Upper lobe of left lung (tissue), 6 donors: ENCODE measurements at places on chromosomes 5 and 9. TPM values are rescaled to one million over a fixed set of nuclear protein-coding genes. Genes with fewer than 3 reads are reported as not detected.
A peak's percentile ranks its signal among the peaks of the same experiment; 100 is the strongest.

DNA sequence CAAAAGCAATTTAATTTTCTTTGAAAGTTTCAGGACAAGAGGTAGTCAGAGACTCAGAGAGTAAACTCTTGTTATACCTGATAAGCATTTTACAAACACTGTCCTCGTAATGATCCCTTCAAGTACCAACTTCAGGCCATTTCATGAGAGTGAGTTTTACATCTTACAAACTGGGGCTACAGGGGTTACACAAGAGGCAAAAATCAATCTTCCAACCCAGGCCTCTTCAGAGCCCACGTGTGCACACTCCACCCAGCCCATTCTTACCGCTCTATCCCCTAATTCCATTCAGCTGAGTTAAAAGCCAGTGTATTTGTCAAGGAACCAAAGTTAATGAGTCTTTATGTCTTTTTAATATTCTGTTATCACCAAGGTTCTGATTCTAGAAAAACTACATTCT is 46.5 kb downstream of the PSMB7 start:
- DNase-seq = no peak

GRCh38 chr5:129904102-129904666 is at the start of gene CHSY3:
TSS of gene CHSY3 (plus strand) at chr5:129904465.
- peak; percentile 89 for DNase-seq

GRCh38 chr5:77777281-77777892 is 1.2 kb upstream of the TBCA start:
- no peak for DNase-seq

DNA sequence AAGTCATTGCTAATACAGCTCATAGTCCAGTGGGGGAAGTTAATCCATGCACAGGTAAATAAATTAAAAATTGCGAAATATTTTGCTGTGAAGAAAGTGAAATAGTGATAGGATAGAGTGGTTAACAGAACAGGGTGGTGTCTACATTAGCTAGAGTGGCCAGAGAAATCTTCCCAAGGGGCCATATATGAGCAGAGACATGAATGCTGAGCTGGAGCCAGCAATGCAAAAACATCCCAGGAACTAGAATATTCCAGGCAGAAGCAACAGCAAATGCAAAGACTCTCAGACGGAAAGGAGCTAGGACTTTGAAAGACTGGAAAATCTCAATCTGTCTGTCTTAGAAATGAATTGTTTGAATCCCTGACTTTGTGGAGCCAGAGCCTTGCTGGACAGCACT is 1221.6 kb downstream of the MAT2B start:
- no peak for DNase-seq

DNA sequence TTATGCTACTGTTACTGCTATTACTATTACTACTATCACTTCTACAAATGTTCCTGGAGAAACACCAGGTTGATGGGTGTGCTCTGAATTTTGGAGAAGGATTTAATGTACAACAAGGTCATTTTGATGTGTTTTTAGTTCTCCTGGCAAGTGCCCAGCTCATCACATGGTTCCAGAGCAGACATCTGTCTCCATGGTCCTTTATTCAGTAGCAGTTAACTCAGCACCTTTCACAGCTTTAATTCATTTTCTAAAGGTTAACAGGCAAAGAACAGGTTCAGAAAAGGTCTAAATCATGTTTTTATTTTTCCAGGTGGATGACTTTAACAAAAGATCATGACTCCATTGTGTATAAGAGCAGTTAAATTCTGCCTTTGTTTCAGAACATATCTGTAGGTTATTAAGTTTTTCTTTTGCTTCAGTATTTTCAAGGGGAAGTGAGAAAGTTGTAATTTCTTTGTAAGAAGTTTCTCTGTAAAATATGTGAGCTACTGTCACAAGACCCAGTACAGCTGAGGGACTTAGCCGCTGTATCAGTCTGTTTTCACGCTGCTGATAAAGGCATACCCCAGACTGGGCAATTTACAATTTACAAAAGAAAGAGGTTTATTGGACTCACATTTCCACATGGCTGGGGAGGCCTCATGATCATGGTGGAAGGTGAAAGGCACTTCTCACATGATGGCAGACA is 41.9 kb downstream of the MTRR start:
- no peak for DNase-seq

Gene SEMA4D
- total RNA-seq = 34.4 TPM

Gene TBC1D2
- 217 TPM for total RNA-seq

Gene C5orf52
- total RNA-seq = not detected

Gene IRX4
- not detected for total RNA-seq

- no peak for DNase-seq
Measured at GRCh38 chr9:69573651-69574050, 98.5 kb downstream of the APBA1 start.

- DNase-seq = no peak
Measured at GRCh38 chr5:62326302-62326701, 20.3 kb downstream of the KIF2A start.

Gene DRD1
- total RNA-seq = 0.15 TPM

DNA sequence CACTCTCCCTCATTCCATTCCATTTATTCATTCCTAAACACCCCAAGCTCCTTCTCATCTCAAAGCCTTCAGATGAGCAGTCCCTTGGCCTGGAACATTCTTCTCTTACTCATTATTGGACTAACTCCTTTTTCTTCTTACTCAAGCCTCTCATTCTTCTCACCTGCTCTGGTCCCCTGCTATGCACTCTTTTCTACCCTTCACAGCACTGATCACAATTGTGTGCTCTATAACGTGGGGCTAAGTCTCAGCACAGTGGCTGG is 212.4 kb downstream of the MAPKAP1 start:
- no peak for DNase-seq

- DNase-seq = peak; percentile 82
Measured at GRCh38 chr9:137012694-137013570, 15.1 kb downstream of the ABCA2 start.

DNA sequence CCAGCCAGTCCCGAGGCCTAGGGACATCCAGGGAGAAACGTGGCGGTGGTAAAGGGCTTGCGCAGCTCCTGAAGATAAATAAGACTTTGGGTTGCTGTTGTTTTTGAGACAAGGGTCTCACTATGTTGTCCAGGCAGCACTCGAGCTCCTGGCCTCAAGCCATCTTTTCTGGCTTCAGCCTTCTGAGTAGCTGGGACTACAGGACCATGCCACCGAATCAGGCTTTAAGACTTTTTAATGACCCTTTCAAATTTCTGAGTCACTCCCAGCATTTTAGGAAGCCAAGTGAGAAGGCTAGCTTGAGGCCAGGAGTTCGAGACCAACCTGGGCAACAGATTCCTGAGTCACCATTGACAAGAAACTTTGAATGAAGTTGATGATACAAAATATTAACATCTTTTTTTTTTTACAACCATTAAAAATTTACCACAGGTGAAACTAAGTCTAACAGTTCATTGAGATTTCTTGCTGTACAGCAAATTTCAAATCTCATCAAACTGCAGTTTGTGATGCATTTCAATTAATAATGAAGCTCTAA is 817 bp upstream of the GNE start:
- DNase-seq = no peak
